Neural crest cell (in vitro differentiated cells): ENCODE measurements at places on chromosomes 6 and 20.

DNA sequence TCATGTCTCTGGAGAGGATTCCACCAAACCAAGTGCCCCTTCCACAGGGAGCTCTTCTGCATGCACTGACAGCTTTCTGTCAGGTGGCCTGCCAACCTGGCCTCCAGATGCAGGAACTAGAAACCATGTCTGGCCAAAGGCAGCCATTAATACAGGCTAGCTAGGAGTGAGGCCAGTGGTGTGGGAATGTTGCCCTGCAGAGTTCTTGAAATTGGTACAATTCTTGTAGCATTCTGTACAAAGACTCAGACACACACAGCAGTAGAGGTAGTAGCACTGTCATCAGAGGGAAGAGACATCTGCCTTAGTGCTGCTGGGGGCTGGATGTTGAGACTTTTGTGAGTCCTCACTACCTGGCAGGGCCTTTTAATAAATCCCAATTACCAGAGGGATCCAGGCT is 48.8 kb downstream of the RNF24 start:
- DNase-seq, result no peak

DNA sequence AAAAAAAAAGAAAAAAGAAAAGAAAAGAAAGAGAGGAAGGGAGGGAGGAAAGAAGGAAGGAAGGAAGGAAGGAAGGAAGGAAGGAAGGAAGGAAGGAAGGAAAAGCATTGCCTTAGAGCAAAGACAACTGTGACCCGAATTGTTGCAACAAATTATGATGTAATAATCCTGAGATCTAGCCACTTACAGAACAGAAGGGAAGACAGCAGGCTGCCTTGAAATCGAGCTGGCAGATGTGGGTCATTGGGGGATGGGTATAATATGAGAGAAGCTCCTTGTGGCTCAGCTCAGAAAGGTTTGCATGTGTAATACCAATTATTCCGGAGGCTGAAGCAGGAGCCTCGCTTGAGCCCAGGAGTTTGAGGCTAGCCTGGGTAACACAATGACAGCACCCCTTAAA is 208.1 kb upstream of the PROKR2 start:
- DNase-seq, result no peak

GRCh38 chr6:19841181-19841580 is 4.0 kb downstream of the ID4 start:
- no peak for DNase-seq

GRCh38 chr20:45372241-45372640 is 5.9 kb downstream of the TP53TG5 start:
- DNase-seq, result no peak

GRCh38 chr20:49725694-49726093 is 12.0 kb upstream of the B4GALT5 start:
- no peak for DNase-seq
